ENCODE measurements at places on chromosomes 5 and 9.

DNA sequence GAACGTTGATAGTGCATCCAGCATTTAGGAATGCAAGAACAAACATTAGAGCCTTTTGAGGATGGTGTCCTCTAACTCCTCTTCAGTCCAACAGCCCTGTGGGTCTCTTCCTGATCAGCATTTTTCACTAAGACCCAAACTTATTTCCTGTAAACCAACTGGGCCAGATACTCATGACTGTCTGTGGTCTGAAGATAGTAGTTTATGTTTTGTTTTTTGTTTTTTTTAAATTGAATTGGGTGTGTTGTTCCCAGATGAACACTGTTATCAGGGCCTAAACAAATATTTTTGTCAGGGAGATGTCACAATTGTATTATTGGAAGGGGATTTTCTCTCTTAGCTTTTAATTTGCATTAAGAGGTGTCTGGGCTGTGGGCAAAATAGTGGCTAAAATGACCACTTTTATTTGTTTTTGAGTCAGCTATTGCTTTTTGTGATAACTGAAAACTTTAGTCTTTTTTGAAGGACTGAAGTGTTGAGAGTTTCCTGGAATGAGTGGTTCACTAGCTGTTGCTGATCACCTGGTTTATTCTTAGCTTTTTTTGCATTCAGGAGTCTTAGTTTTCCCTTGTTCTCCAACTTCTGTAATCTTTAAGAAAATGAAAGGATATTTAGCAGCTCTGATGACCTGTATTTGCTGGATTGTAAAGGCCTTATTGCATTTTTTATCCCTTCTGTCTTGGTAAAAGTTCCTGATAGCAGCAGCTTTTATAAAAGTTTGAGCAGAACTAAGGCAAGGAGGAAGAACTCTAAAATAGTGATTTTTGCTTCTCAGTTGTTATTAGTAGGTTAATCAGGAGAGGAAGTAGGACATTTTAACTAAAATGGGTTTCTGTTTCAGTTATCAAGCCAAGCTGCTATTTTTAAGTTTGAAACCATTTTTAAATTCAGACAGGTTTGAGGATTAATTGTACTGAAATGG, 5.5 kb downstream of the MAN2A1 start:
- DNase-seq: no peak

DNA sequence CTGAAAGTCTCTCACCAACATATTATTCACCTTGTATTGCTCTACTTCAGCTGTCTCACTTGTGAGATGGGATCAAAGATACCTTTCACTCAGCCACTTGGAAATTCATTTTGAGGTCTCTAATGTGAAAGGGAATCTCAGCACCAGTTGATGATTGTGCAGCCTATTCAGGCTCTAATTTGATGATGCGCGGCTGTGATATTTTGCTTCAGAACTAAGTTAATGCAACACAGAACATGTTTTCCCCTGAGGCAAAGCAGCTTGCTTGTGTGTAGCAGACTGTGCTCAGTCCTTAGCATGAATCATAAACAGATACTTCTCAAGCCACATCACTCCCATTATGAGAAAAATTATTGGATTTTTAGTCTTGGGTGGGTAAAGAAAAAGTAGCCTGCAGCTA, 378.8 kb downstream of the OSTF1 start:
- no peak for DNase-seq

GRCh38 chr5:56301069-56301468, 67.9 kb upstream of the ANKRD55 start:
- no peak for DNase-seq

GRCh38 chr9:75002422-75003023, 25.6 kb downstream of the CARNMT1 start:
- no peak for DNase-seq

DNA sequence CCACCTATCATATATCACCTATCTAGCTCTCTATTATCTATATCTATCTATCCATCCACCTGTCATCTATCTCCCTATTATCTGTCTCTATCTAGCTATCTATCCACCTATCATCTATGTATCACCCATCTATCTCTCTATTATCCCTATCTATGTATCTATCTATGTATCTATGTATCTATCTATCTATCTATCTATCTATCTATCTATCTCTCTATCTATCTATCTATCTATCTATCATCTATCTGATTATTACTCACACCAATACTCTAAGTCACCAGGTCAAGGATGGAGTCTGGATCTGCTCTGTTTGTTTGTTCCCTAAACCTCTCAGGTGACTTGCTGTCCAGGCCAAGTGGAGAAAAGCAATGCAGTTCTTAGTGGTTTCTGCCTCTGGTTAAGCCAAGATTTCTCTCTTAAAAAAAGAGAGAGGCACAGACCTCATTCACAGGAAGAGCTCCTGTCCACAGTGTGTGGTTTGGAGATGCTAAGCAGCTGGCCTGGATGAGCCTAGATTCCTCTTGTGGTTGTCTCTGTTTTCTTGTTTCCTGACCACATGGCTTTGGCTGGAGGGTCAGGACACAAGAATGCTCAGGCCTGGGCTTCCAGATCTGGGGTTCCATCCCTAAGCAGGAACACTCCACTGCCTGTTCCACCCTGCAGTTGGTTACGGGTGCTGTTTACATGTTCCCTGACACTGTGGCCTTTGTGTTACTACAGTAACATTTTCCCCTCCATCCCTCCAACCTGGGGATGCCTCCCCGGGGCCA, 133.4 kb downstream of the PHF2 start:
- DNase-seq: no peak

DNA sequence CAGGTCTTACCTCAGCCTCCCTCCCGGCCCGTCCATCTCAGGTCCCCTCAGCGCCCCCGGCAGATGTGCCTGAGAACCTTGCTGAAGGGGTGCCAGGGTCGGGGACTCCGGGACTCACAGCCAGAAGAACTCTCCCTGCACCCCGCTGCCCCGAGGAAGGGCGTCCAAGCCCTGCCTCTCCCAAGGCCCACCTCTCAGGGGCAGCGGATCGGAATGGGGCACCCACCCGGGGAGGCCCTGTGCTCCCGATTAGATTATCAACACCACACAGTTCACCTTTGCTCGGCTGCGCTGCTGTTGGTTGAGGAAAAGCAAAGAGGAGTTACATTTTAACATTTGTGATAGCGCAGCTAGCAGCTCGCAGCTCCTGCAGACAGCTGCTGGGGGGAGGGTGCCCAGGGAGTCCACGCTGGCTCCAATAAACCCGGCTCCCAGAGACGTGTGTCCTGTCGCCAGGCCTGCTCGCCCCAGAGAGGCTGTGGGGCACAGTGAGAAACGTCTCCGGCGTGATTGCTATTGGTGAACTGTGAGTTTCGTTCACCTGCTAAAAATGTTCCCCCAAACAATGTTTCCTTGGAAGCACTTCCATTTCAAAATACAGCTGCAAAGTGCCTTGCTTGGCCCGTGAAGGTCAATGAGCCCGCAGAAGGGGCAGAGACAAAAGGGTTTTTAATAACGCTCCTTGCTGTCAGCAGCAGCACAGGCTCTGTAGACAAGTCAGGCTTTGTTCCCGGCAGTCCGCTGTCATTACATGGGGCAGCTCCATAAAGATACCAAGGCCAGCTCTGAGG, 18.6 kb upstream of the SLC6A19 start:
- DNase-seq: peak; percentile 47

GRCh38 chr9:134917431-134918373, at the start of gene FCN1:
Gene FCN1, minus strand, starts transcription at chr9:134917912. Its CDS starts 41 bp downstream, at chr9:134917871.
- DNase-seq: peak; percentile 44

DNA sequence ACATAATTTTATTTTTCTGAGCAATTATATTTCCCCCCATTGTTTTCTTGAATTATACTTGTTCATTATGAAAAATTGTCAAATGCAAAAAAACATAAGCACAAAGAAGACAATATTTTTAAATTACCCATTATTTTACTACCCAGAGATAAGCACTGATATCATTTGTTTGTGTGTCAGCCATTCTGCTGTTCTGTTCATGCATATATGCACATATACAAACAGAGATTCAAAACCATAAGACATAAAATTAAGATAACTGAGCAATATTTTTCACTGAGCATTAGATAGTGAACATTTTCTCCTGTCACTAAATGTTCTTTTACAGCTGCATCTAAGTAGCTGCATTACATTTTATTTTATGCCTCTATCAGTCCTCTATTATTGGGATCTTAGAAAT, 35.6 kb downstream of the PAM start:
- DNase-seq: no peak

DNA sequence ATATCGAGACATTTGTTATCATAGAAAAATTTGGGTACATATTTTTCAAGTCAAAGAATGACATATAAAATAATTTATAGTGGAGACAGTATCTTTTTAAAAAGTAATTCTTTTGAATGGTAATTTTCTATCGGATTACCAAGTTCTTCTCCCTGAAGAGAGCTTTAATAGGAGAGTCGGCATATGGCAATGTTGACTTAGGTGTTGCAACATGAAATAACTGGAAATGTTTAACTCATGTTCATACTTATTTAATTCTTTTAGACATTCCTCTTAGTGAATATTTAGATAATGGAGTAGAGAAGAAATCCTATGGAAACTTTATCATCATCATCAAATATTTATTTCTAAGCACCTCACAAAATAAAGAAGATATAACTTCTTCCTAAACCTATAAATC, 118.2 kb upstream of the CTNND2 start:
- DNase-seq: no peak

DNA sequence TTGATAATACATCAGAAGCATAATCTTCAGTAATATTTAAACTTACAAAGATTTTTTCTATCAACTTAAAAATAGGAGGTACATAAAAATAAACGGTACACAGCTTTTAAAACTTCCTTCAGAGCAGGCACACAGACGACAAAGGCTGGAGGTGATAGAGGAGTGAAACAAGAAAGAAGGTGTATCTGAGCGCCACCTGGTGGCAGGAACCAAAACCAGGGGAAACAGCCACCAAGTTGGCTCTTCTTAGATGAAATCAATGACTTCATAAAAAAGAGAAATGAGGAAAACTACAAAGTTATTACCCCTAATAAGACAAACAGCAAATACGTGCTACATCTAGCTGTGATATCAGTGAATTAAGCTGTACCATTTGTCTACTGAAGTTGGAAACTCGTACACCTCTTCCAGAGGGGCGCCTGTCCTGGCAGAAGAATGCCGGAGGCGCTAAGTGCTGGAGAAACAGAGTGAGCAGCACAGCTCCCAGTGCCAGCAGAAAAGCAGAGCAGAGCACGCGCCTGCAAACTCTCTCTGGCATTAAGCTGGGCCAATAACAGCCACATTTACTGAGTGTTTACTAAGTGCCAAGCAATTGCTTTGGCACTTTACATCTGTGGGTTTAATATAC, 85.9 kb downstream of the SETX start:
- DNase-seq: no peak

DNA sequence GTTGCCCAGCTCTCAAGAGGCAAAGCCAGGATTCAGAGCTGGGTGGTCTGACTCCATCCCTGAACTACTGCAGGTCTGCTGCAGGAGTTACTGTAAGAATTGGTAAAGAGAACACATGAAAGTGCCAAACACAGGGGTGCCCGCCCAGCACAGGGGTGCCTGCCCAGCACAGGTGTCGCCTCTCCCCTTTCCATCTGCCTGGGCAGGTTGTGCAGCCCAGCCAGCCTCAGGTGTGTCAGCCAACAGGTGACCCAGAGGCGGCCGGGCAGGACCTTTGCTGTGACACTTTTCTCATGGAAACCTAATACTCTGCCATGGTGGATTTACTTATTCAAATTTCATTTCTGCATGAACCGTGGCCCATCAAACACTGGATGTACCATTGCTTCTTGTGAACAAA, 289.7 kb upstream of the IRX4 start:
- no peak for DNase-seq

DNA sequence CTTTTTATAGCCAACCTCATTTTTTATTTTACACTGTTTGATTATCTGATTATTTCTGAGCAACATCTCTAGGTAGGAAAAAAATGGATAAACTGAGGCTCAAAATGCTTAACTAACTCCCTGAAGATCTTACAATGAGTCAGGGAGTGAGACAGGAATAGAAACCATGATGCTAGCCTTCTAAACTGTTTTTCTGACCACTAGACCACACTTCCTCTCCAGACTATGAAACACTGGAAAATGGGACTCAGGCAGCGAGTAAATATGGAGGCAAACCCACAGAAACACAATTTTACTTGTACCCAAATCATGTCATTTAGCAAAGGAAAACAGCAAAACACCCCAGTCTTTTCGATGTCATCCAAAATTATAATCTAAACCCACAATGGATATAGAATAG, 129.9 kb upstream of the ANKH start:
- no peak for DNase-seq

- DNase-seq: no peak
Measured at GRCh38 chr5:107605596-107606125, 65.1 kb downstream of the EFNA5 start.

GRCh38 chr5:159218595-159219023, 9.3 kb upstream of the RNF145 start:
- DNase-seq: no peak

- DNase-seq: no peak
Measured at GRCh38 chr5:125461641-125462072, 715.2 kb upstream of the ZNF608 start.

- DNase-seq: no peak
Measured at GRCh38 chr5:141017943-141018342, 33.2 kb upstream of the PCDHB1 start.
